ENCODE measurements at places on chromosomes 5 and 9. TPM values are rescaled to one million over a fixed set of nuclear protein-coding genes. Genes with fewer than 3 reads are reported as not detected.
A peak's percentile ranks its signal among the peaks of the same experiment; 100 is the strongest.

- H3K4me3 ChIP-seq: no peak overlapping the region
- no peaks in the 10 kb centered on the region for H3K36me3 ChIP-seq
- peak; percentile 54 for DNase-seq
- H3K4me1 ChIP-seq: no peaks in the 10 kb centered on the region
- H3K27ac ChIP-seq: no peak overlapping the region
- H3K27me3 ChIP-seq: no peaks in the 10 kb centered on the region
Observed at GRCh38 chr9:18143073-18143745, 330.7 kb upstream of the ADAMTSL1 start.

DNA sequence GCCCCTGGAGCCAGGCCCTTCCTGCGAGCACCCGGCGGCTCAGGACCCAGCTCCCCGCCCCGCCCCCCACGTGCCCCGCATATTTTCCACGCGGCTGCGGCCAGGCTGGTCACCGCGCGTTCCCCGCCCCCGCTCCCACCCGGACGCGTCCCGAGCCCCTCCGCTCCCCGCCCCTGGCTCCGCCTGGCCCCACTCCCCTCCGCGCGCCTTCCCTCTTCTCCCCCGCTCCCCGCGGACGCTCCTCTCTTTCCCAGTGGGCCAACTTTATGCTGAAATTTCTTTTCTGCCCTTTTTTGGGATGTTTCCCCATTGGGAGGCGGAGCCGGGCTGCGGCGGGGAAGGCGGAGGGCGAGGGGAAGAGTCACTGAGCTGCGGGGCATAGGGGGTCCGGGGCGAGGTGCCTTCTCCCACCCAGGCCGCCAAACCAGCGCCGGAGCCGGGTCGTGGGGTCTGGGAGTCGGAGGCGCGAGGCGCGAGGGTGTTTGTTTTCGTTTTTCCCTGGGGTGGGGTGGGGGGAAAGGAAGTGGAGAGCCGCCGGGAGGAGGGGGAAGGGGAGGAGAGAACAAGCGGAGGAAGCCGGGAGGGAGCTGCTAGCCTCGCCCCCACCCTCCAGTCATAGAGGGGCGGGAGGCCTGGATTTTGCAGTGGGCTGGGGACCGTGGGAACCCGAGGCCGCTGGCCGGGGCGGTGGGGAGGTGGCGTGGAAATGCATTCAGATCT, 1.0 kb upstream of the TPM2 start:
- DNase-seq: peak; percentile 76
- peak overlapping the region; percentile 87 for H3K27ac ChIP-seq
- no peaks in the 10 kb centered on the region for H3K27me3 ChIP-seq
- H3K36me3 ChIP-seq: peaks cover 4% of the 10 kb centered on the region
- peak overlapping the region; percentile 94 for H3K4me3 ChIP-seq
- H3K4me1 ChIP-seq: peaks cover 17% of the 10 kb centered on the region

- no peaks in the 10 kb centered on the region for H3K27me3 ChIP-seq
- peaks cover 10% of the 10 kb centered on the region for H3K4me1 ChIP-seq
- H3K4me3 ChIP-seq: no peak overlapping the region
- no peak overlapping the region for H3K27ac ChIP-seq
- no peaks in the 10 kb centered on the region for H3K36me3 ChIP-seq
Observed at GRCh38 chr9:93114984-93115335, 18.9 kb downstream of the CARD19 start.

DNA sequence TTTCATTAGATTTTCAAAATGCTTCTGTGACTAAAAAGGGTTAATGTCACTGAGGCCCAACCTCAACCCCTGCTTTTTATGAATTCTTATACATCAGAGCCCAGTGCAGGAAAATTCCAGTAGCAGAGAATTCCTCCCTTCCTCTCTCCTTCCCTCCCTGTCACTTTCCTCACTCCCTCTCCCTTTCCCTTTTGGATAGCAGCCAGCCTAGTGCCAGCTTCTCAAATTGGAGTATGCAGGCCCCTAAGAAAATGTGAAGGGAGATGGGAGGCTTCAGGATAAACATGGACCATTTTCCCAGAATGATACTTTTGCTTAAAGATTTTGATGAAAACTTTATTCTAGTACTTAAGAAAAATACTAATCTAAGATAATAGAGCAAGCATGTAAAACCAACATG, 507.4 kb downstream of the KDM4C start:
- no peak overlapping the region for H3K27ac ChIP-seq
- H3K27me3 ChIP-seq: no peaks in the 10 kb centered on the region
- no peaks in the 10 kb centered on the region for H3K36me3 ChIP-seq

DNA sequence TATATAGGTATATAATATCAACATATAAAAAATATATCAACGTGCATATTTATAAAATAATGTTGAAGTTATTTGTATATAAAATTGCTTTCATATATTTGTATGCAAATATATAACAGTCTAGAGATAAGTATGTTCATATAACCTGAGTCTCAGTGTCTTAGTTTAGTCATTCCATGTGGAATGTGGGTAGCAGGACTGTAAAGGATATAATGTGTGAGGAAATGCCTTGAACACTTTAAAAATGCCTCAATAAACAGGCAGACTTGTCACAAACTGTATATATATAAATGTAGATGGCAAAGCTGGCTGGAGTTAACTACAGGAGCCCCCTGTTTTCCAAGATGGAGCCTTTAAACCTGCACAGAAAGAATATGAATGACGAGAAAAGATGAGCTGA, 48.4 kb downstream of the CCDC125 start:
- H3K27me3 ChIP-seq: no peaks in the 10 kb centered on the region
- no peak for DNase-seq
- H3K4me1 ChIP-seq: peaks cover 11% of the 10 kb centered on the region
- no peaks in the 10 kb centered on the region for H3K36me3 ChIP-seq
- H3K4me3 ChIP-seq: no peak overlapping the region
- H3K27ac ChIP-seq: no peak overlapping the region

DNA sequence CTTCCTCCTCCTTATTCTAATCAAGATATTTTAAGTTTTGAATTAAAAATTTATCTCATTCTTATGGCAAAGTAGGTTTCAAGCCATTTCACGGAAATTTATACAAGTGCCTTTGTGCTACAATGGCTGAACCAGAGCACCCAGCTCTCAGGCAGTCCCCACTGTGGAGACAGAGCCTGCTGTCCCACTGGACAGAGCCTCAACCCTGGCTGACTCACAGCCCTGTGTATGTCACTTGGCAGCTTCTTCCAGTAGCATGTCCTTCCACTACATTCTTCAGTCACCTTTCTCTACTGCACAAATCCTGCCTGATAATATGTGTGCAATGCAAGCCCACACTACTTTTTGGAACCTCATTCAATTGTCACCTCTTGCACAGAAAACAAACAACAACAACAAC, 253.1 kb downstream of the PDE4D start:
- DNase-seq: no peak
- H3K4me1 ChIP-seq: no peaks in the 10 kb centered on the region
- no peaks in the 10 kb centered on the region for H3K36me3 ChIP-seq

- no peaks in the 10 kb centered on the region for H3K4me1 ChIP-seq
- DNase-seq: no peak
- no peaks in the 10 kb centered on the region for H3K27me3 ChIP-seq
- H3K27ac ChIP-seq: no peak overlapping the region
- no peaks in the 10 kb centered on the region for H3K36me3 ChIP-seq
Observed at GRCh38 chr5:310941-311434, 10.5 kb upstream of the AHRR start.

DNA sequence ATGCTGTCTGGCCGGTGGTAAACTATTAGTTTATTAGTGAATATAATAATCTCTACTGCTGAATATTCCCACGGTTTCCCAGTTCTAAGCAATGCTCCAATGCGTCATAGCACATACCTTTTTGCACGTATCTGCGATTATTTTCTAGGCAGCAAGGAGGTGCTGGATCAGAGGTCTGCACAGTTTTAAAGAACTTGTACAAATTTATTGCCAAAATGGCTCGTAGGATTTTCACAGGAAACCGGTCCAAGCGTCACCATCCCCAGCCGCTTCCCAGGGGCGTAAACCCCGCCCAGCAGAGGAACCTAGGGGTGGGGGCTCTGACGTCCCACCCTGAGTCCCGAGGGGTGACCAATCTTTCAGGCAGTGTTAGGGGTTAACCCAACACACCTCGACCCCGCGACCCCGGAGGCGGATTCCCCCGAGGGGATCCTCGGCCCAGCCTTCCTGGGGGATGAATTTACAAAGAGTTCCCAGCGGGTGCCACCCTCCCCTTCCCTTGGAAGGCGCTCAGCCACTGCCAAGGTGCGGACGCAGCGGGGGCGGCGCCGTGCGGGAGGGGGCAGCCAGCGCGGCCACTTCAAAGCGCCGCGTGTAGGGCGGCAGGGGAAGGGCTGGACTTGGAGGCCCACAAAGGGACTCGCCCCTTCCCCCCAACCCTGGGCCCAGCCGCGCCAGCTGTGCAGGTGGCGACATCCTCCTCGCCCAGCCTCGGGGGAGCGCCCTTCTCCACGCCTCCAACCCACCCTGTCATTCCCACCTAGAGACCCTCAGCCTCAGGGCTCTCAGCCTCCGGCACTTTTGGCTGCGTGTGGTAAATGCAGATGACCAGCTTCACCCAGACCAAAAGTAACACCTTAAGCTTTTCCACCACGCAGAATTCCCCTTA, 43.5 kb upstream of the TCF7 start:
- peaks cover 14% of the 10 kb centered on the region for H3K4me1 ChIP-seq
- H3K36me3 ChIP-seq: no peaks in the 10 kb centered on the region
- H3K27ac ChIP-seq: no peak overlapping the region
- DNase-seq: peak; percentile 78
- H3K4me3 ChIP-seq: peak overlapping the region; percentile 81

DNA sequence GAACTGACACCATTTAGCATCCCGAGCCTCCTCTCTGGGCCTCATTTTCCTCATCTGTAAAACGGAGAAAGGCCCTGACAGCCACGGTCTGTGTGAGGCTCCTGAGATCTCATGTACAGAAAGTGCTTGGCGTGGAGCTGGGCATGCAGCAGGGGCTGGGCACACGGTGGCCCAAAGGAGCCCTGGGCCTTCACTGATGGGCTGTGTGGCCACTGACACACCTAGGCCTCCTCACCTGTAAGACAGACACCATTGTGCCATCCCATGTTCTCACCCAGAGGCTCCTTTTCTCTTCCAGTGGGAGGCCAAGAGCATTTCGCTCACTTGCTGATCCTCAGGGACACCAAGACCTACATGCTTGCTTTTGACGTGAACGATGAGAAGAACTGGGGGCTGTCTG, 1.6 kb downstream of the ORM1 start:
- no peaks in the 10 kb centered on the region for H3K36me3 ChIP-seq
- no peaks in the 10 kb centered on the region for H3K4me1 ChIP-seq
- H3K27me3 ChIP-seq: no peaks in the 10 kb centered on the region
- H3K4me3 ChIP-seq: no peak overlapping the region
- DNase-seq: no peak
- no peak overlapping the region for H3K27ac ChIP-seq

GRCh38 chr5:141947316-141947715, 10.7 kb downstream of the PCDH12 start:
- no peaks in the 10 kb centered on the region for H3K36me3 ChIP-seq
- no peak overlapping the region for H3K4me3 ChIP-seq
- H3K27me3 ChIP-seq: no peaks in the 10 kb centered on the region
- H3K4me1 ChIP-seq: peaks cover 16% of the 10 kb centered on the region
- H3K27ac ChIP-seq: no peak overlapping the region
- no peak for DNase-seq

GRCh38 chr5:16934677-16935153, 1.4 kb downstream of the MYO10 start:
- H3K4me1 ChIP-seq: peaks cover 46% of the 10 kb centered on the region
- no peak overlapping the region for H3K27ac ChIP-seq
- H3K4me3 ChIP-seq: peak overlapping the region; percentile 88
- DNase-seq: peak; percentile 17
- H3K36me3 ChIP-seq: no peaks in the 10 kb centered on the region

DNA sequence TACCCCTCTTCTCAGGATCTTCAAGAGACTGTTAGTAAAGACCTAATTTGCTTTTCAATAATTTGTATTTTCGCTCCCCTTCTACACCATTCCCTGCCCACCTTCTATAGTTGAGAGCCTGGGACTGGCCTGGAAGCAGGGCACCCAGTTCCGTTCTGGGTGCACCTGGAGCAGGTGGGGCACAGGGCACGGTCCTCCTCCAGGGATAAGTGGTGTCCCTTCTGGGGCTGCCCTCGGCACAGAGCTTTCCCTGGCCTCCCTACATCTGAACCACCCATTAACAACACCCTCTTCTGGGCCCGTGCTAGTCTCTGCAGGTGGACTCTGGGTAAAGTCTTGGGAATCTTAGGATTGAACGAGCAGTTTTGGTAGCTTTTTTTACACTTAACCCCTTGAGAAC, 92.8 kb upstream of the PANK3 start:
- no peaks in the 10 kb centered on the region for H3K36me3 ChIP-seq
- no peaks in the 10 kb centered on the region for H3K4me1 ChIP-seq
- no peaks in the 10 kb centered on the region for H3K27me3 ChIP-seq

DNA sequence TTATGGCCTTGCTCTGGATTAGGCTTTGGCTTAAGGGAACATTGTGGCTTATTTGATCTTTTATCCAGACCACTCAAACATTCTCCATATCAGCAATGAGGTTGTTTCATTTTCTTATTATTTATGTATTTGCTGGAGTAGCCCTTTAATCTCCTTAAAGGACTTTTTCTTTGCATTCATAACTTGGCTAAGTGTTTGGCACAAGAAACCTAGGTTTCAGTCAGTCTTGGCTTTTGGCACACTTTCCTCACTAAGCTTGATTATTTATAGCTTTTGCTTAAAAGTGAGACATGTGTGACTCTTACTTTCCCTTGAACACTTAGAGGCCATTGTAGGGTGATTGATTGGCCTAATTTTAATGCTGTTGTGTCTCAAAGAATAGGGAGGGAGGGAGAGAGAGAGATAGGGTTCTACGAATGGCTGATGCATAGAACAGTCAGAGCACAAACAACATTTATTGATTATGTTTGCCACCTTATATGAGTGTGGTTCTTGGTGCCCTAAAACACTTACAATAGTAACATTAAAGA, 2265.3 kb upstream of the C9orf72 start:
- H3K4me1 ChIP-seq: peaks cover 6% of the 10 kb centered on the region
- no peaks in the 10 kb centered on the region for H3K36me3 ChIP-seq
- H3K27ac ChIP-seq: no peak overlapping the region
- no peak for DNase-seq
- no peak overlapping the region for H3K4me3 ChIP-seq

DNA sequence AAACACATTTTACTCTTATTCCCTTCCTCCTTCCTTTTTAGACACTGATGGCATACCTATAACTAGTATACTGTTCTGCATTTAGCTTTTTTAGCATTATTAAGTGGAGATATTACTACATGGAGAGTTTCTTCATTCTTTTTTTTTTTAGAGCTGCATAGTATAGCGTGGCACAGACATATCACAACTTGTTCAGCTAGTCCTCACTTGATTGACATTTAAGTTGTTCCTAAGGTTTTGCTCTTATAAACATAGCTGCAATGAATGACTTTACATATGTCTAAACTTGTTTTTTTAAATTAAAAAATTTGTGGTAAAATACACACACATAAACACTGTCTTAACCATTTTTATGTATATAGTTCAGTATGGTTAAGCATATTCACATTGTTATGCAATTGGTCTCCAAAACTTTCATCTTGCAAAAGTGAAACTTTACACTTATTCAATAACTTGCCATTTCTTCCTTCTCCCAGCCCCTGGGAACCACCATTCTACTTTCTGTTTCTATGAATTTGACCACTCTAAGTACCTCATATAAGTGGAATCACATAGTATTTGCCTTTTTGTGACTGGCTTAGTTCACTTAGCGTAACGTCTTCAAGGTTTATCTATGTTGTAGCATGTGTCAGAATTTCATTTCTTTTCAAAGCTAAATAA, 48.7 kb downstream of the ANKDD1B start:
- no peaks in the 10 kb centered on the region for H3K27me3 ChIP-seq
- H3K27ac ChIP-seq: no peak overlapping the region
- DNase-seq: no peak
- no peak overlapping the region for H3K4me3 ChIP-seq
- no peaks in the 10 kb centered on the region for H3K36me3 ChIP-seq
- H3K4me1 ChIP-seq: peaks cover 12% of the 10 kb centered on the region

SPTLC1 gene
- 100 TPM for total RNA-seq

COL15A1 gene
- total RNA-seq: 0.50 TPM

FBP2 gene
- total RNA-seq: not detected

CDH6 gene
- 0.23 TPM for total RNA-seq

MPDZ gene
- 43.1 TPM for total RNA-seq

CDX1 gene
- total RNA-seq: not detected

CTXN3 gene
- total RNA-seq: not detected

FAM151B gene
- total RNA-seq: not detected
